ENCODE measurements at places on chromosomes 11 and 22.
A peak's percentile ranks its signal among the peaks of the same experiment; 100 is the strongest.

DNA sequence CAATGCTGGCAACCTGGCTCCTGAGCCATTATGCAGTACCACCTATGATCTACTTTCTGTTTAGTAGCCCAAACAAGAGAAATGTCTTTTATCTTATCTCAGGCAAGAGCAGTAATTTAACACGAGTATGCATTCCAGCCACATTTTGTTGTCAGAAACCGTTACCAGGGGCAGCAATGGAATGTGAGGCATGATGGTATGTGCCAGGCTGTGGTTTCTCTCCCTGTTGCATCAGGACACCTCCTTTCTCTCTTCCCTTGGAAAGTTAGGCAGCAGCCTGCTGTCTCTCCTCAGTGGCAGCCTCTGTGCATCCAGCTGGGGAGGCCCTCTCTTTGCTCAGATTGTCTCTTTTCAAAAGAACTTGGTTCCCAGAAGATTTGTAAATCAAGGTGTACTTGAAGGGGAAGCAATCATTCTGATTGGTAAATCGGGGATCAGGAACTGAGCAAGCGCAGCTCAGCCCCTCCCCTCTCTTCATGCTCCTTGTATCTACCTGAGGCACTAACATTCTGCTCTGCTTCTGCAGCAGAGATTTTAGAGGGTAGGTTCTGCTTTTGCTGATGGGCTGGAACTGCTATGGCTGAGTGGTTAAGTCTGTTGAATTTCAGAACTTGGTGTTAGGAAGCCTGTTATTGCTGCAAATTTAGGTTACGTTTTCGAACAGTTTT, 229.2 kb downstream of the ADAMTS15 start:
- peak; percentile 77 for DNase-seq

DNA sequence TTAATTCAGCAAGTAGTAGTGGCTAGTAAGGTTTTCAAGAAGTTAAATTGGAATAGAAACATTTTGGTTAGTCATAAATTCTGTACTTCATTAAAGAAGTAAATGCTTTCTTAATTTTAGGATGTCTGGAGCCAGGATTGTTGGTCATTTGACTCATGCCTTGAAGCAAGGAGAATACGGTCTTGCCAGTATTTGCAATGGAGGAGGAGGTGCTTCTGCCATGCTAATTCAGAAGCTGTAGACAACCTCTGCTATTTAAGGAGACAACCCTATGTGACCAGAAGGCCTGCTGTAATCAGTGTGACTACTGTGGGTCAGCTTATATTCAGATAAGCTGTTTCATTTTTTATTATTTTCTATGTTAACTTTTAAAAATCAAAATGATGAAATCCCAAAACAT, 25.8 kb downstream of the ACAT1 start:
- DNase-seq = no peak

DNA sequence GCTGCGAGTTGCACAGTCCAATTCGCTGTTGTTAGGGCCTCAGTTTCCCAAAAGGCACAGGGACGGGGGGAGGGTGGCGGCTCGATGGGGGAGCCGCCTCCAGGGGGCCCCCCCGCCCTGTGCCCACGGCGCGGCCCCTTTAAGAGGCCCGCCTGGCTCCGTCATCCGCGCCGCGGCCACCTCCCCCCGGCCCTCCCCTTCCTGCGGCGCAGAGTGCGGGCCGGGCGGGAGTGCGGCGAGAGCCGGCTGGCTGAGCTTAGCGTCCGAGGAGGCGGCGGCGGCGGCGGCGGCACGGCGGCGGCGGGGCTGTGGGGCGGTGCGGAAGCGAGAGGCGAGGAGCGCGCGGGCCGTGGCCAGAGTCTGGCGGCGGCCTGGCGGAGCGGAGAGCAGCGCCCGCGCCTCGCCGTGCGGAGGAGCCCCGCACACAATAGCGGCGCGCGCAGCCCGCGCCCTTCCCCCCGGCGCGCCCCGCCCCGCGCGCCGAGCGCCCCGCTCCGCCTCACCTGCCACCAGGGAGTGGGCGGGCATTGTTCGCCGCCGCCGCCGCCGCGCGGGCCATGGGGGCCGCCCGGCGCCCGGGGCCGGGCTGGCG, at the start of gene BCR:
TSS of gene BCR (plus strand) at position 209 of the 592 bp plus-strand sequence. CDS start 452 bp downstream, outside the sequence.
- DNase-seq = no peak

DNA sequence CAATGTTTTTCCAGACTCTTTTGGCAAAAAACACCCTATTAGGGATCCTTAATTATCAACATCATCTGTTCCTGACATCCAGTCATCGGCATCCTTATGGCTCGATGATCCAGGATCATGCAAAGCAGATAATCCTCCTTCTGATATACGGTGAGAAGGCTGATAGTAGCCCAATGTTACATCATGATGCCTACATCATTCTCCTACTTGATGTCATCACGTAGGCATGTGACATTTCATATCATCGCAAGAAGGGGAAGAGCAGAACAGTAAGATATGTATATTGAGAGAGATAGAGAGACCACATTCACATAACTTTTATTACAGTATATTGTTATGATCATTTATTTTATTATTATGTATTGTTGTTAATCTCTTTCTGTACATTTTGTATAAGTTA, 168.6 kb downstream of the ADAMTS15 start:
- no peak for DNase-seq

DNA sequence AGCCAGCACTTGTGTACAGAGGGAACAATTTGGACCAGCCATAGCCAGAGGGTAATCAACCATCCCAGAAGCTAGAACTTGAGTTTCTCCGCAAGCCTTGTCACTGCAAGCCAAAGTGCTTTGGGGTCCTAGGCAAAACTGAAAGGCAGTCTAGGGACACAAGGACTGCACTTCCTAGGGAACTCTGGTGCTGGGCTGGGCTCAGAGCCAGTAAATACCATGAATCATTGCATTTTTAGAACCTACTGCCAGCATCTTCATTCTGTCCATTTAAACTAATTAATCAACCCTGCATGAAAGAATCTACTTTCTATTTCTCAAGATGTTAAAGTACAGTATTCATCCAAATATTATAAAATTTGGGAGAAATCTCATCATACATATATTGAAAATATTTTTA, 20.0 kb downstream of the PATE3 start:
- DNase-seq = no peak

- no peak for DNase-seq
Observed at GRCh38 chr22:37509059-37509860, 10.0 kb downstream of the CARD10 start.

GRCh38 chr22:37412495-37413250, 14.6 kb downstream of the ELFN2 start:
- DNase-seq = no peak
